Mesothelial cell of epicardium (in vitro differentiated cells): ENCODE measurements at places on chromosomes 4 and X. TPM values are rescaled to one million over a fixed set of nuclear protein-coding genes. Genes with fewer than 3 reads are reported as not detected.

- H3K27me3 ChIP-seq = peaks cover 71% of the 10 kb centered on the region
- peaks cover 12% of the 10 kb centered on the region for H3K4me1 ChIP-seq
- H3K36me3 ChIP-seq = no peaks in the 10 kb centered on the region
- H3K27ac ChIP-seq = no peak overlapping the region
- DNase-seq = peak; percentile 39
- H3K4me3 ChIP-seq = peak overlapping the region; percentile 65
Observed at GRCh38 chrX:120308558-120308957, 2.7 kb downstream of the TMEM255A start.

- no peak overlapping the region for H3K4me3 ChIP-seq
- peaks cover 18% of the 10 kb centered on the region for H3K36me3 ChIP-seq
- no peaks in the 10 kb centered on the region for H3K27me3 ChIP-seq
Observed at GRCh38 chr4:41043465-41043864, 170.9 kb downstream of the APBB2 start.

- no peak overlapping the region for H3K27ac ChIP-seq
- no peak overlapping the region for H3K4me3 ChIP-seq
- peaks cover 24% of the 10 kb centered on the region for H3K4me1 ChIP-seq
- no peak for DNase-seq
- H3K36me3 ChIP-seq = no peaks in the 10 kb centered on the region
Observed at GRCh38 chr4:185915817-185916216, 103.8 kb upstream of the SORBS2 start.

The SERPINA7 gene
- not detected in 3 replicates for total RNA-seq

The SLITRK4 gene
- 1.5 to 2.1 TPM (median 1.6 TPM) in 3 replicates for total RNA-seq

DNA sequence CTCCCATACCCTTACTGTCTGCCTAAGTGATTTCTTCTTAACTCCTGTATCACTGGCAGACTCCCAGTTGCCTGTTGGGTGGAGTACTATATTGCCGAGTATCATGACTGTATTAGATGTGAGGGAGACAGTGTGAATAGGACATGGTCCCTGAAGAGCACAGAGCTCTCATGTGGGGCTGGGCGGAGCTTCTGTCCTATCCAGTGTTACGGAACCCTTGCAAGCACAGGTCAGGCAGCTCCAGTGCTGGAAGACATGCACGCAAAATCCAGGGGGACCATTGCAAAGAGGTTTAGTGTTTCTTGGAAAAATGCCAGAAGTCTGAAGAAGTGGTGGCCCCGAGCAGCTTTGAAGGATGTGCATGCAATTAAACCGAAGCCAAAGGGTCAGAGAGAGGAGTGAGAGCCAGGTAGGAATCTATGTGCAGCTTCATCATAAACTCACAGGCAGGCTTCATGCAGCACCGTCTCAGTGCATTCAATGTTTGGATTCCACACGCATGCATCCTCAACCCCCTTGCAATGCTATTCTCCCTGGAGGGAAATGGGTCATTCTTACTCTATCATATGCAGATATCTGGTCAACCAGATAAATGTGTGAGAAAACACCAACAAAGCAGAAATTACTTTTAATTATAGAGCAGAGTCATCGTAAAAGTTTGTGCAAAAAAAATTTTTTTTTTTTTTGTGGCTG, 49.7 kb upstream of the DHRSX start:
- peak overlapping the region; percentile 54 for H3K27ac ChIP-seq
- no peak for DNase-seq
- peaks cover 2% of the 10 kb centered on the region for H3K36me3 ChIP-seq
- H3K27me3 ChIP-seq = no peaks in the 10 kb centered on the region

DNA sequence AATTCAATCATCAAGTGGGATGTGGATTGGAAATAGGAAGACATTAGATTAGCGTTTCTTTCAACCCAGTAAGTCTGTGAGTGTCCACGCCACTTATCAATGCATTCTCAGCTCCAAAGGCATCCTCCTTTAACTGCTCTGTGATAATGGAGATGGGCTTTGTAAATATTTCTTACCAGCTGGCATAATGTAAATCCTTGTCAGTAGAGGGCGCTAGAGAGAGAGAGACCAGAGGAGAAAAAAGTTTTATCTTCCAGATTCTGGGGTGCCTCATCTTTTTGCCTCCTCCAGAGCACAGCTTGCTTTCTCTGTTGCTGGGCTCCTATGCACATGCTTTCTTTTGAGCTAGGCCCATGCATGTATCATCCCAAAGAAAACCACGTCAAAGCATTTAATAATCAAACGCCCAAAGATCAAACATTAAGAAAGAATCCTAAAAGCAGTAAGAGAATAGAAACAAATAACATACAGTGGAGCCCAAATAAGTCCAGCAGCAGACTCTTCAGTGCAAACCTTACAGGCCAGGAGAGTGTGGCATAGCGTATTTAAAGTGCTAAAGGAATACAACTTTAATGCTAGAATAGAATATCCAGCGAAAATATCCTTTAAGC, 9.6 kb upstream of the MTMR1 start:
- H3K4me1 ChIP-seq = no peaks in the 10 kb centered on the region
- no peak overlapping the region for H3K4me3 ChIP-seq
- H3K27me3 ChIP-seq = no peaks in the 10 kb centered on the region
- DNase-seq = no peak
- no peak overlapping the region for H3K27ac ChIP-seq

The TCEAL5 gene
- not detected in 3 replicates for total RNA-seq

GRCh38 chr4:89007338-89007939, 49.5 kb downstream of the FAM13A start:
- no peak overlapping the region for H3K4me3 ChIP-seq
- no peaks in the 10 kb centered on the region for H3K27me3 ChIP-seq
- H3K27ac ChIP-seq = no peak overlapping the region
- peaks cover 57% of the 10 kb centered on the region for H3K36me3 ChIP-seq
- peaks cover 6% of the 10 kb centered on the region for H3K4me1 ChIP-seq

DNA sequence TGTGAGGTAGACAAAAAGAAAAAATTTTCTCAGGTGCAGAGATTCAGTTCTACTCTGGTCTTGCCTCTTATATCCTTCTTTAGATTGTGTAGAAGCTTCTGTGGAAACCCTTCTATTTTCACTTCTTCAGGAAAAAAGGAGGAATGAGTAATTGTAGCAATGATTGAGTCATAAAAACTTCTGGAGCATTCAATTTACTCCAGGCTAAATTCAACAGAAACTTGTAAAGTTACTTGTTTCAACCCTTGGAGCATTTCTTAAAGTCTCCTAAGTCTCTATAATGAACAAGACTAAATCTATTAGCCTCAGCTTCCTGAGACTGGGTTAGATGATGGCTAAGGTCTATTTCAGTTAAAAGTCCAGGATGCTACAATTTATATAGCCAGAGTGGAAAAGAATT, 29.9 kb downstream of the BOD1L1 start:
- H3K36me3 ChIP-seq = peaks cover 44% of the 10 kb centered on the region
- no peak for DNase-seq
- no peaks in the 10 kb centered on the region for H3K4me1 ChIP-seq

DNA sequence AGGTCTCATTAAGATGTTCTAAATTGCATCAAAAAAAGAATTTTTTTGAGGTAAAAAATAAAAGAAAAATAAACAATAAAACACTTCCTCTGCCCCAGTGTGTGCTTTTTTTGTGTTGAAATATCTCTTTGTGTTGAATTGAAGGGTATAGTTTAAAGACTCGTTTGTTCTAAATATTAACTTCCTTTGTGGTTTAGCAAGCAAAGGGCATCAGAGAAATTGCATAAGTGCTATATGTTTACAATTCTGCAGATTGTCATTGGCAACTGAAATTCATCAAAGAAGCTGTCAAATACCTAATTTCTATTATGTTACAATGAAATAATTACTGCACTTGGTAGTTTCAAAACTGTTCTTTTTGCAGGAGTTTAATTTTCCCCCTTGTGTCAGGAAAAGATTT, 260.5 kb downstream of the DKK2 start:
- H3K27me3 ChIP-seq = no peaks in the 10 kb centered on the region
- DNase-seq = no peak
- H3K27ac ChIP-seq = no peak overlapping the region
- no peaks in the 10 kb centered on the region for H3K36me3 ChIP-seq
- H3K4me1 ChIP-seq = no peaks in the 10 kb centered on the region

DNA sequence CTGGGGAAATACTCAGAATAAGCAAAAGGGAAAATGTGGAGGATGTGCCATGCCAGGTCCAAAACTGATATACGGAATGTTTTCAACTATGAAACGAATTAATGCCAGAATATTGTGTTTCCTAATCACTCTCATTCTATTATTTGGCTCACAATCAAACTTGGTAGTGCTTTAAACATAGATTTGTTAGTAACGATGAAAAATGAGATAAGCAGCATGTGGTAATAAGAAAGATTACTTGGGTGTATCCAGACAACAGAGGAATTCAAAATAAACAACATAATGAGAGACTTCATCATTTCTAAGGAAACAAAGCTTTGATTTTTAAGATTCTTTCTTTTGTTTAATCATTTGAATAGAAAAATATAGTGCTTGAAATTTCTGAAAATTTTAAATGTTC, 237.3 kb downstream of the TACR3 start:
- DNase-seq = no peak
- H3K27me3 ChIP-seq = no peaks in the 10 kb centered on the region
- H3K4me3 ChIP-seq = no peak overlapping the region
- H3K27ac ChIP-seq = no peak overlapping the region

- H3K27ac ChIP-seq = peak overlapping the region; percentile 51
- DNase-seq = no peak
- H3K27me3 ChIP-seq = no peaks in the 10 kb centered on the region
- H3K4me3 ChIP-seq = no peak overlapping the region
- peaks cover 5% of the 10 kb centered on the region for H3K4me1 ChIP-seq
Observed at GRCh38 chr4:119231491-119231890, 19.0 kb downstream of the USP53 start.

DNA sequence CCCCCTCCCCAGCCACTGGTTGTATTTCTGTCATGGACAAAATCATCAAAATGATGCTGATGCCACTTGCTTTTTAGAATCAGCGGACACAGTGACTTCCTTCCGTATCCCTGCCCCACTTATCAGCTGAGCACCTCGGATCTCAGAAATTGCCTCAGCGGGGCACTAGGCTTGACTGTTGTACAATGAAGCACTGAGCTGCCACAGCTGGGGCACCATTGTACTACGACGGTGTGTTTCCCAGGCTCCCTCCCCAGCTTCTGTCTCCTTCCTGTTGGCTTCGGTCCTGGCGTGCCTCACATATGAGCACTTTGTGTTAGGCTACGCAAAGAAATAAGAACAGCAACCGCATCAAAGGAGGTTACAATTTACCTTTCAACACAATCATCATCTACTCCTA, 82.4 kb downstream of the F11 start:
- H3K4me1 ChIP-seq = no peaks in the 10 kb centered on the region
- no peak overlapping the region for H3K27ac ChIP-seq
- peaks cover 24% of the 10 kb centered on the region for H3K27me3 ChIP-seq
- no peak for DNase-seq

DNA sequence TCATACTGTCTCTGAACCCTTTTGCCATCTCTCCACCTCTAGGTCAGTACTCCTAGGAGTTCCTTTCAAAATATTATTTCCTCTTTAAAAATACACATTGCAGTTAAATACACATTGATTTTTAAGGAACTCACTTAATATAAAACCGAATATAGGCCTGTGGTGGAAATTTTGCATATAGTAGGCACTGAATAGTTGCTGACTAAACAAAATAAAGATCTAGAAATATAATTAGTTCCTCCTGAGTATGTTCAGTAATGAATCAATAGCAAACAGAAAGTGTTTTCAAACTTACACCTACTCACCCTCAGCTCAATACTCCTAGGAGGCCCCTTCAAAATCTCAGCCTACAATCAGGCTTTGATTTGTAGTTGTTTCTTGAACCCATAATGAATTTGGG, 61.5 kb downstream of the IGSF1 start:
- no peak overlapping the region for H3K27ac ChIP-seq
- DNase-seq = no peak
- H3K4me1 ChIP-seq = no peaks in the 10 kb centered on the region
- H3K4me3 ChIP-seq = no peak overlapping the region
- H3K36me3 ChIP-seq = no peaks in the 10 kb centered on the region
- H3K27me3 ChIP-seq = peaks cover 39% of the 10 kb centered on the region

- peaks cover 25% of the 10 kb centered on the region for H3K36me3 ChIP-seq
- no peaks in the 10 kb centered on the region for H3K27me3 ChIP-seq
- no peak for DNase-seq
- peak overlapping the region; percentile 84 for H3K27ac ChIP-seq
- peaks cover 39% of the 10 kb centered on the region for H3K4me1 ChIP-seq
Observed at GRCh38 chr4:6926681-6927478, 17.3 kb downstream of the TBC1D14 start.

DNA sequence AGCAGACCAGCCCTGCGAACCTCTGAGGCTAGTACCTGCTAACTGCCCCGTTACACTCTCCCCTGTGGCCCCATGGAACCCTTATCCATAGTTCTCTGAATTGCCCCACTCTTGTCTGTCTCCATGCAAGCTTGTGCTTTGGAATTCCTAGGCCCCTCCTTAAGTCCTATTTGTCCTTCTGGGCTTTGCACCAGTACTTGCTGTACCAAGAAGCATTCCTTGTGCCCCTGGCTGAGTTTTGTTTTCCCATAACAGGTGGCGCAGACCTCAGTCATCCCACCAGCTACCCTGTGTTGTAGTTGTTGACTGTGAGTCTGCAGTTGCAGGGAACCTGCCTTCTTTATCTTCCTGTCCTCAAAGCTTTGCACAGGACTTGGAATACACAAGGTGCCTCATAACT, 147.9 kb downstream of the AMMECR1 start:
- H3K4me1 ChIP-seq = peaks cover 7% of the 10 kb centered on the region
- no peak overlapping the region for H3K4me3 ChIP-seq
- no peak overlapping the region for H3K27ac ChIP-seq
- peaks cover 22% of the 10 kb centered on the region for H3K36me3 ChIP-seq
- no peak for DNase-seq

- H3K27me3 ChIP-seq = no peaks in the 10 kb centered on the region
- no peaks in the 10 kb centered on the region for H3K4me1 ChIP-seq
- H3K27ac ChIP-seq = no peak overlapping the region
- DNase-seq = no peak
Observed at GRCh38 chr4:111610681-111611080, 534.6 kb upstream of the FAM241A start.

- H3K4me3 ChIP-seq = no peak overlapping the region
- H3K27me3 ChIP-seq = no peaks in the 10 kb centered on the region
- H3K4me1 ChIP-seq = peaks cover 8% of the 10 kb centered on the region
- DNase-seq = no peak
Observed at GRCh38 chrX:6149060-6149872, 79.4 kb downstream of the NLGN4X start.

GRCh38 chr4:186596346-186596745, 41.0 kb upstream of the MTNR1A start:
- no peaks in the 10 kb centered on the region for H3K27me3 ChIP-seq
- peaks cover 66% of the 10 kb centered on the region for H3K36me3 ChIP-seq
- H3K4me1 ChIP-seq = no peaks in the 10 kb centered on the region

The SEC24B gene
- 50.7 to 53.6 TPM (median 52.7 TPM) in 3 replicates for total RNA-seq

DNA sequence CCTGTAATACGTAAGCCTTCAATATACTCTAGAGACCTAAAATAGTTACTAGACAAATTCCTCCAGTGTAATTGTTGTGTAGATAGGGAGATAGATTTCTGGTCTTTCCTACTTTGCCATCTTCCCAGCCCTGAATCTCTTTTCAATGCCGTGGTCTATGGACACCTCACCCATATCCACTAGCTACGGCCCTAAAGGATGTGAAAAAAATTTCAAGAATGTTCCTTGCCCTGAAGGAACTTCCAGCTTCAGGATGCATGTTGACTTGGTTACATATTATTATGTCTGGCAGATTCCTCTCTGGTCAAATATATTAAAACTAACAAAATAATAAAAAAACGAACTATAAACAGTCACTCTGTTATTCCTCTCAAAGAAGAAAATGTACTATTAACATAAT, 52.4 kb upstream of the TSPAN5 start:
- H3K27ac ChIP-seq = no peak overlapping the region
- H3K4me3 ChIP-seq = no peak overlapping the region
- H3K36me3 ChIP-seq = no peaks in the 10 kb centered on the region
- DNase-seq = no peak
